ENCODE measurements at places on chromosomes 5 and 9. TPM values are rescaled to one million over a fixed set of nuclear protein-coding genes. Genes with fewer than 3 reads are reported as not detected.

DDX4 gene
- not detected for total RNA-seq

IL3 gene
- total RNA-seq = not detected

PCDHA4 gene
- 18.6 TPM for total RNA-seq

ECSCR gene
- total RNA-seq = 5.5 TPM

PCDHB16 gene
- 4.5 TPM for total RNA-seq

NADK2 gene
- 116 TPM for total RNA-seq

SLC25A2 gene
- total RNA-seq = not detected

CAMK4 gene
- 130 TPM for total RNA-seq

INSL6 gene
- total RNA-seq = not detected

SPINK4 gene
- total RNA-seq = not detected

RLN2 gene
- total RNA-seq = not detected

CBY3 gene
- not detected for total RNA-seq

HCN1 gene
- 33.8 TPM for total RNA-seq

BSPRY gene
- not detected for total RNA-seq

CCDC183 gene
- total RNA-seq = 2.8 TPM

CCL27 gene
- total RNA-seq = 0.31 TPM

SAPCD2 gene
- total RNA-seq = 1.6 TPM

MFAP3 gene
- 188 TPM for total RNA-seq

IER5L gene
- 44.3 TPM for total RNA-seq

ROPN1L gene
- 1.9 TPM for total RNA-seq

ARHGEF28 gene
- 6.7 TPM for total RNA-seq

SLC1A3 gene
- 243 TPM for total RNA-seq

SH3PXD2B gene
- 17.6 TPM for total RNA-seq

LCN1 gene
- total RNA-seq = not detected

PDCD1LG2 gene
- 0.62 TPM for total RNA-seq

SARDH gene
- 2.5 TPM for total RNA-seq

PRDM9 gene
- total RNA-seq = not detected

RNF183 gene
- not detected for total RNA-seq

PCDHA7 gene
- total RNA-seq = 18.1 TPM

C6 gene
- not detected for total RNA-seq

PCDHA1 gene
- total RNA-seq = 6.6 TPM
